ENCODE measurements at places on chromosomes 1 and 21.

DNA sequence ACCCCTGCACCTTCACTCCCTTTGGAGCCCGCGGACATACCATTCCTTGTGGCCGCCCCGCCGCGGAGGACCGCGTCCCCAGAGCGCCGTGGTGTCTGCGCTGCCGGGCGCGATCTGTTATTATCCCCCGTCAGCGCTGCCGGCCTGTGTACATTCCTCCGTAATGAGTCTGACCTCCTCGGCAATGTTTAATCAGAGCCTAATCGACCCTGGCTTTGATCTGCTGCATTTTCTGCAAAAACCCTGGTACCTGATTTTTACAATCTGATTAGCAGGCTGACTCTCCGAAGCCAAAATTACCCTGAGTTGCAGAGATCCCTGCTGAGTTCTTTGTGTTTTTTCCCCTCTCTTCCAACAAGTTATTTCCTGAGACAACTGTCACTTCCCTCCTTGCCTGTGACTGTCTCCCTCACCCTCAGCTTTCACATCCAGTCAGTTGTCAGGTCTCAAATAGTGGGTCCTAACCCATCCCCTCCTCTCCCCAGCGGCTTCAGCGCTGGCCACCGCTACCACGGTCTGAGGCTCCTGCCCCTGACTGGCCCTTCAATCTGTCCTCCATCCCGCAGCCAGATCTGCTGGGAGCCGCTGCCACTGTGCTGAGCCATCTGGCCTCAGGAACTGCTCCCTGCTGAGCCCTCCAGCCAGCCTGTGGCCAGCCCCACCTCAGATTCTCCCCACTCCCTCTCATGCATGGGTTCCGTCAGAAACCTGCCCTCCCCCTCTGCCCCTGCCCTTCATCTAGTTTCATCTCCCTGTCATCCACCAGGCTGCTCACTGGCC is 53.5 kb downstream of the GLIS1 start:
- DNase-seq = no peak

DNA sequence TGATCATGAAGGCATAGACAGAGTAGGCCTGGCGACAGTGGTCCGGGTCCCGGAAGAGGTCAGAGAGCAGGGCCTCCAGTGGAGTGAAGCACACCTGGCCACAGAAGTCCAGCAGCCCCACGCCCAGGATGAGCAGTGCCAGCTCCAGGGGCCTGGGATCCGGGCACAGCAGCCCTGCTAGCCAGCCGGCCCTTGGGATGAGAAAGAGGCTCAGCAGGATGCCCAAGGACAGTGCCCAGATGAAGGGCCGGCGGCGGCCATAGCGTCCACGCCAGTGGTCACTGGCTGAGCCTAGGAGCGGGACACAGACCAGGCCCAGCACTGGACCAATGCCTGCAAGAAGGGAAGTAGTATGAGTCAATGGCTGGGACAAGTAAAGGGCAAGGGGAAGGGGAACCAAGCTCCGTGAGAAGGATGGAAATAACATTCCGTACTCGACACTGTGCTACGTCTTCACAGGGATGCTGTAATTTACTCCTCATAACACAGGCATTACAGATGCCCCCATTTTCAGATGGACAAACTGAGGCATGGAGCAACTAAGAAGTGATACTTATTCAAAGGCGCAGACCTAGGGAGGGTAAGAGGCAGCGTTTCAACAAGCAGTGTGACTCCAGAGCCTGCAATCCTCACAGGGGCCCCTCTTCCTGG is 16.9 kb downstream of the SLC45A3 start:
- no peak for DNase-seq

- DNase-seq = peak; percentile 55
These were observed 11.9 kb upstream of the PADI3 start for GRCh38 chr1:17236779-17237560.

- no peak for DNase-seq
These were observed 167.9 kb downstream of the ADSS2 start for GRCh38 chr1:244283772-244284171.

GRCh38 chr1:183869664-183870063 is 64.7 kb downstream of the RGL1 start:
- no peak for DNase-seq

GRCh38 chr1:215277532-215277931 is 195.0 kb downstream of the KCNK2 start:
- no peak for DNase-seq

GRCh38 chr1:11918799-11919519 is 7.3 kb downstream of the KIAA2013 start:
- DNase-seq = no peak

DNA sequence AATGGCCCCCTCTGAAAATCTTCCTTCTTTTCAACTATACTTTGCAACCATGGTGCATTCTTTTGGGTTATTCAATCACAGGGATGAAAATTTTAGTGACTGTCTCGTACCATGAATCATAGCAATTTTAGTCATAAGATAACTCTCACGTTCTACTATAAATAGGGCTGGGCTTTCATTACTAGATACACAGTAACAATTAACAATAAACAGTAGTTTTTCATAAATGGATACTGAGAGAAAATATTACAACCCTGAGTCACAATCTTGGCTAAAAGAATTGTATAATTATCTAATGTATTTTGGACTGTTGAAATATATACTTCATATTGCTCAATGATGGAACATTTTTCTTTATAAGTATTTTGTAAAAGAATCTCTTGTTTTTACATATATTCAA is 96.1 kb downstream of the TEX35 start:
- no peak for DNase-seq

Measured in D721Med (cell line).